Globus pallidus (tissue), 1 donor: ENCODE measurements at places on chromosomes 7 and 10.

DNA sequence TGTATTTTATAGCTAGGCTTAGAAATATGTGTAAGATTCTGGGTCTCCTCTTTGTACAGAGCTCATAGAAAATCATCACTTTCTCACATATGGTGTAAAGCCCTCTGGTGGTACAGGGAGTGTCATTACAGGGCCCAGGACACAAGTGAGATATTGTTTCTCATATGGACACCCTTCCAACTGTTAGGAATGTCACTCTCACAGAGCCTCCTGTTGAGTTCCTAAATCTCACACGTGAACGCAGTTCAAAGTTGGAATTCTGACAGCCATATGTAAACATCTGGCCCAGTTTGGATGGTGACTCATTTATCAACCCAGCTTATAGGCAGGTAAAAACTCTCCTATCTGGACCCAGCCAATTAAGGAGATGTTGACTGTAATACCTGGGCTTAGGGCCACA is 35.4 kb upstream of the ZNF107 start:
- DNase-seq, result peak; percentile 11

DNA sequence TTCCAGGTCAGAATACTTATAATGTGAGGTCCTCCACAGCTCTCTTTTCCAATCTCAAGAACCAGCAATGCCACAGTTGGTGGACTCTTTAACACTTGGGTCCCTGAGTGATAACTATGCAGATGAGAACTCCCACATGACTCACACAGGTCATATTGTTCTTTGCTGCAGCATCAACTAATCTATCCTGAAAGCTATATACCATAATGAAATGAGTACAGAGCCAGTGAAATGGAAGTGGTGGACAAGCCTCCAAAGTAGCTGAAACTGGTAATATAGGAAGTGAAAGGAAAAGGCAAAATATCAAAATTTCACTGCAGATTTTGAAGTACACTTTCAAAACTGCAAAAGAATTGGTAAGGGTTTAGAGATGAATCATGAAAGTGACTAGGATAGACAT is 45.6 kb downstream of the SORCS1 start:
- no peak for DNase-seq

GRCh38 chr10:130885021-130885655 is 426.4 kb downstream of the TCERG1L start:
- DNase-seq, result no peak

DNA sequence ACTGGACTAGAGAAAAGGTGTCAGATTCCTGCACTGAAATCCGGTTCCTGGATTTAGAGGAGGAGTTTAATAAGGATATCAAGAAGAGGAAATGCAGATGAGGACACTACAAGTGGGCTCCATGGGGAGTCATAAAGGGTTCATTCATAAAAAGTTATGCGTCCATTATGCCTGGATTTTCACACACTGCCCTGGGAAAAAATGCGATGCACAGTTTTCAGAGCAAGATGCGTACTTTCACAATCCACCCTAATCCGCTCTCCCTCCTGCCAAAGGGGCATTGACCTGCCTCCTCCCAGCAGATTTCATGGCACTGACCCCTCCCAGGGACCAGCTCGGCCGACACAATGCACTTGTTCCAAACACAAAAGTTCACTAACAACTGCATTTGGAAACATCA is 42.2 kb upstream of the OPALIN start:
- peak; percentile 71 for DNase-seq

DNA sequence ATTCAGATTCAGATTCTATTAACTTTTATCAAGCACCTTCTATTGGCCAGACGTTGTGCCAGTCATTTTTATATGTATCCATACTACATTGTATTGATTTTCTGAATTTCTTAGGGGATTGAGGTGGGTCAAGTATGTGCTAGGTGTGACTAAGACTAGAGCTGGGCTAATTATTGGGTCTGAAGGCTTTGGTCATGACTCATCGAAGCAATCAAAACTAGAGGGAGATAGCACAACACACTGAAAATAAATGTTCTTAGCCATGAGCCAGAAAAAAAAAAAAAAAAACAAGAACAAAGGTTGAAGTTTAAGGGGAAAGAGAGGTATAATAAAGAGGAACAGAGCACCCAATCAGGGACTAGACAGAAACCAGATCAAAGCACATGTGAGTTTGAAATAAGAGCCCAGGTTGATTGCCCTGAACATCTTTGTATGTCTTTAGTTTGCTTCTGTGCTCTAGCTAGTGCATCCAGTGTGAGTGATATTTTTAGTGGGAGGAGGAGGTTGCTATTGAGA is 171.6 kb upstream of the FOXP2 start:
- DNase-seq, result no peak

DNA sequence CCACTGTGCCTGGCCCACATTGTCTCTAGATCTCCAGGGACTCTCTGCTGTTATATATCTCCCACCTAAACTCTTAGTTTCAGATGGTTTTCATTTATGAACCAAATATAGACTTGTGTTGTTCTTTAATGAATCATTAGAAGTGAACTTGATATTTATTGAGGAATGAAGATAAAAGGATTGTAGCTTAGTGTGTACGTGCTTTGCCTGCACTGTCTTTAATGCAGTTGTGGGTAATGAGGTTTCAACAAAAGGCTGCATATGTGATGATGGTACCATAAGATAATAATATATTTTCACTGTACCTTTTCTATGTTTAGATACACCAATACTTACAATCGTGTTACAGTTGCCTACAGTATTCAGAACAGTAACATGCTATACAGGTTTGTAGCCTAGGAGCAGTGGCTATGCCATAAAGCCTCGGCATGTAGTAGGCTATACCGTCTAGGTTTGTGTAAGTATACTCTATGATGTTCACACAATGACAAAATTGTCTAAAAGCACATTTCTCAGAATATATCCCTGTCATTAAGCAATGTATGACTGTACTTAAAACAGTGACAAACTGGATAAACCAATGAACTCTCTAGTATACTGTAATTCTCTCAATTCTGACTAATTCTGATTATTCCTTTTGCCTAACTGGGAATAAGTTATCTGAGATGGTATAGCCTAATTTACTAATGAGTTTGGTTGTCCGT is 25.2 kb downstream of the VCL start:
- DNase-seq, result no peak
